Activated CD4-positive, alpha-beta T cell treated with anti-CD3 and anti-CD28 coated beads, Interleukin-2, amount 10 ng/mL, durations not matched to agents 24 days and 14 days (primary cell): ENCODE measurements at places on chromosomes 12 and 14. TPM values are rescaled to one million over a fixed set of nuclear protein-coding genes. Genes with fewer than 3 reads are reported as not detected.

POU6F1 gene
- 5.1 and 9.0 TPM in 2 replicates for total RNA-seq

KERA gene
- not detected in 2 replicates for total RNA-seq

OTX2 gene
- not detected in 2 replicates for total RNA-seq

DNA sequence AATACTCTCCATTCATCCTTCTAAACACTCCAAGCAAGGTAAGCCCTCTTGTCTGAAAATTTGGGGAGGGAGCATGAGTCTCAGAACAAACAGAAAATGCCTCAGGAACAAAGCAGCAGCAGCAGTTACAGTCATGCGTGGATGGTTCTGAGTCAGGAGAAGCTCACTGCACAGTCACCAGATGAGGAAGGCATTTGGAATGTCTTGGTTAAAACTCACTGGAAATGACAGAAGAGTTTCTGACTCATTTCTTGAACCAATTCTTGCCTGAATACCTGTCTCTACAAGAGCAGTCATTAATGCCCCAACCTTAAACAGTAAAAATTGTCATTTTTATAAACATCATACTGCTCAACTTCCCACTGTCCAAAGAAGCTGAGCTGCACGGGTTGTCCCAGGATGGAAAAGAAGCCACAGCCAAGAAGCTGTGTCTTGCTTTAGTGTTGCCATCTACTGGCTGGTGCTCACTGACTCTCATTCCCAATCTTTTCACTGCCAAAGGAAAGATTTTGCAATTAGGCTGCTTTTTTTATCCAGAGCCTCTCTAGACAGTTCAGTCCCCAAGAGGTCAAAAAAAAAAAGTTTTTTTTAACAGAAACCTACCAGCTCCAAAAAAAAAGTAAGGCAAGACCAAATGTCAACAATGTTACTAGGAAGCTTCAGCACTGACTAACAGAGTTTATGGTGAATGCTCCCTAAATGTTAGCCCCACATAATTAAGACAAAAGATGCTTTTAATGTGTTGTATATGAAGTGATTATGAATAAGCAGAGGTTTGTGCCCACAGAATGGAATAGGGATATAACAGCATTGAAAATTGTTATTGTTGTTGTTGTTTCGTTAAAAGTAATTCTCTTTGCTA is 40.4 kb downstream of the KICS2 start:
- no peaks in the 10 kb centered on the region for H3K36me3 ChIP-seq
- DNase-seq, result no peak
- H3K4me1 ChIP-seq, result no peaks in the 10 kb centered on the region
- no peak overlapping the region for H3K4me3 ChIP-seq
- H3K27ac ChIP-seq, result no peak overlapping the region
- H3K27me3 ChIP-seq, result no peaks in the 10 kb centered on the region

DNA sequence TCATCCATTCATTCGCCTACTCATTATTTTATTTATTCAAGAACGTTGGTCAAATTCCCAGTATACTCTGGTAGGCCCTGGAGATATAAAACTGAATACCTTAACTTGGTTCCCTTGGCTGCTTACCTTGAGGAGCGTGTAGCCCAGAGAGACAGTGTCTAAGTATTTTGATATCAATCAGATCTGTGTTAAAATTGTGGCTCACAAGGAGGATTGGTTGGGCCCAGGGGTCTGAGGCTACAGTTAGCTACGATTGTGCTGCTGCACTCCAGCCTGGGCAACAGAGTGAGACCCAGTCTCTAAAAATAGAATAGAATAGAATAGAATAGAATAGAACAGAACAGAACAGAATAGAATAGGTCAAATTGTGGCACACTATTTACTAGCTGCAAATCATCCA is 438.4 kb downstream of the ADAMTS20 start:
- H3K27ac ChIP-seq, result no peak overlapping the region
- H3K4me3 ChIP-seq, result no peak overlapping the region
- no peak for DNase-seq
- no peaks in the 10 kb centered on the region for H3K36me3 ChIP-seq
- no peaks in the 10 kb centered on the region for H3K27me3 ChIP-seq

GRCh38 chr12:1488908-1489381 is 105.4 kb downstream of the FBXL14 start:
- peaks cover 6% of the 10 kb centered on the region for H3K36me3 ChIP-seq
- H3K4me1 ChIP-seq, result peaks cover 10% of the 10 kb centered on the region
- peak; percentile 68 for DNase-seq
- no peaks in the 10 kb centered on the region for H3K27me3 ChIP-seq

DNA sequence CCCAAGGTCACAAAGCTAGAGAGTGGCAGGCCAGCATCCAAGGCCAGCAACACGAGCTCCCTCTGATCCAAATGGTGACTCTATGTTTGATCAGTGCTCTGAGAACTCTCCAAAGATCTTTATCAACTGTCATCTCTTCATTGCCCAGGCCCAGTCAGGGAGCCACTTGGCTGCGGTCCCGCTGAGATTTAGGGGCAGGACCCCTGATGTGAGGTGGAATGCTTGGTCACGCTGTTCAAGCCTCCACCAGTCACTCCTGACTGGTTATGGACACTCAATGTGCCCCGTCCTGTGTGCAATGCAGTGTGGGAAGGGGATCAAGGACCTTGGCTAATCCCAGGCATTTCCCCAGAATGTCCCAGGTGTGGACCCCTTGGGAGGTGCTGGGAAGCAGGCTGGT is 19.8 kb upstream of the TCL1B start:
- no peaks in the 10 kb centered on the region for H3K27me3 ChIP-seq
- H3K4me3 ChIP-seq, result no peak overlapping the region
- H3K27ac ChIP-seq, result no peak overlapping the region
- no peaks in the 10 kb centered on the region for H3K36me3 ChIP-seq

GRCh38 chr14:55819610-55820304 is 239.8 kb downstream of the KTN1 start:
- no peak overlapping the region for H3K4me3 ChIP-seq
- peaks cover 7% of the 10 kb centered on the region for H3K4me1 ChIP-seq
- no peak overlapping the region for H3K27ac ChIP-seq
- H3K27me3 ChIP-seq, result peaks cover 24% of the 10 kb centered on the region

DNA sequence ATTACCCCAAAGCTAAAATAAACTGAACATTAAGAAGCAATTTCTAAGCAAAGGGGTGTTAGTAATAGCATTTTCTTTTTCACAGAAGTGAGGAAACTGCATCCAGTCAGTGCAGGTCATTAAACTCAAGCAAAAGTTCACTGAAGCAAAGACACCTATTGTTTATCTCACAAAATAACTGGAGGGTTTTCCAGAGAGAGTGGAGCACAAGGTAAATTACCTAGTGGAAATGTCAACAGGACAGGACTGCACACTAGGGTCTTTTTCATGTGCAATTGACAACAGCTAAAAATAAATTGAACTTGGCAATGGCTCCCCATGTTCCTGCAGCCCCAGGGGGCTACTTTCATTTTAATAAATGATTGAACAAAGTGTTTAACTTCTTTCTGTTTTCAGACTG is 742.0 kb downstream of the GALC start:
- H3K27me3 ChIP-seq, result no peaks in the 10 kb centered on the region
- no peaks in the 10 kb centered on the region for H3K36me3 ChIP-seq
- no peaks in the 10 kb centered on the region for H3K4me1 ChIP-seq
- no peak for DNase-seq

DNA sequence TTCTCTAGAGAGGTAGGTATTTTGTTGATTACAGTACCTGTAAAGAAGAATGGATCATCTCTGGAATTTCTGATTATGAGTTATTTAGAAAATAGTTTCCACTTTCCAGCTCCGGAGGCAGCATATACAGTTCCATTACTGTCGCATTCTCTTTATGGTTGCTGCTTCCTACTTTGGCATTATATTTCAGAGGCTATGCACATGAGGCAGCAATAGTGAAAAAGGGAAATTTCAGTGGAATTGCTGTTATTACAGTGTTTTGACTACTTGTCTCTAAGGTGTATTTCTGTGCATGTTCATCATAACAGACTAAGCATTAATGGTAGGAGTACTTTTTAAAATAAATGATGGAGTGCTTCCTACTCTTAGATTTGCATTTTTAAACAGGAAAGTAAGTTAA is 10.2 kb downstream of the GNG2 start:
- H3K27me3 ChIP-seq, result no peaks in the 10 kb centered on the region
- H3K4me3 ChIP-seq, result no peak overlapping the region
- DNase-seq, result peak; percentile 39
- peak overlapping the region; percentile 81 for H3K27ac ChIP-seq
- peaks cover 25% of the 10 kb centered on the region for H3K36me3 ChIP-seq

GRCh38 chr12:31923063-31923412 is 36.2 kb upstream of the RESF1 start:
- H3K36me3 ChIP-seq, result peaks cover 26% of the 10 kb centered on the region
- H3K4me3 ChIP-seq, result no peak overlapping the region
- H3K27ac ChIP-seq, result no peak overlapping the region
- no peaks in the 10 kb centered on the region for H3K27me3 ChIP-seq

DNA sequence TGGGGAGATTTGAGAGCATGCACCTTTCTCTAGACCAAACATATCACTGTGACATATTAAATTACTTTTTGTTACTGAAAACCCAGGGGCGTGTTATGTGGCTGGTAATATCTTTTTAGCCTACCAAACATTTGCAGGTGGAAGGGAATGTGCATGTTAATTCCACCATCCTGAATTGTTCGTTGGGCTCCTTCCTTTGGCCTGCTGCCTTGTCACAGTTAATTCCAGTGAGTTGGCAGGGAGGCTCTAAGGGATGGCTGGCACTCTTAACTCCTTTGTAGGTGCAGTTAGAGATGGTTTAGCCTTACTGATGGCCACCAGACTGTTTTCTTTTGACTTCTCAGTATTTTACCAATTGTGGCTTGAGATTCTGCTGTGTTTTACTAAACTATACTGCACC is 64.5 kb downstream of the DIP2B start:
- no peak for DNase-seq
- H3K27ac ChIP-seq, result no peak overlapping the region
- no peaks in the 10 kb centered on the region for H3K27me3 ChIP-seq
- peaks cover 12% of the 10 kb centered on the region for H3K4me1 ChIP-seq

GRCh38 chr12:124032265-124032886 is 59.4 kb downstream of the ZNF664 start:
- H3K36me3 ChIP-seq, result no peaks in the 10 kb centered on the region
- DNase-seq, result peak; percentile 66
- no peak overlapping the region for H3K4me3 ChIP-seq
- H3K27me3 ChIP-seq, result peaks cover 18% of the 10 kb centered on the region

DNA sequence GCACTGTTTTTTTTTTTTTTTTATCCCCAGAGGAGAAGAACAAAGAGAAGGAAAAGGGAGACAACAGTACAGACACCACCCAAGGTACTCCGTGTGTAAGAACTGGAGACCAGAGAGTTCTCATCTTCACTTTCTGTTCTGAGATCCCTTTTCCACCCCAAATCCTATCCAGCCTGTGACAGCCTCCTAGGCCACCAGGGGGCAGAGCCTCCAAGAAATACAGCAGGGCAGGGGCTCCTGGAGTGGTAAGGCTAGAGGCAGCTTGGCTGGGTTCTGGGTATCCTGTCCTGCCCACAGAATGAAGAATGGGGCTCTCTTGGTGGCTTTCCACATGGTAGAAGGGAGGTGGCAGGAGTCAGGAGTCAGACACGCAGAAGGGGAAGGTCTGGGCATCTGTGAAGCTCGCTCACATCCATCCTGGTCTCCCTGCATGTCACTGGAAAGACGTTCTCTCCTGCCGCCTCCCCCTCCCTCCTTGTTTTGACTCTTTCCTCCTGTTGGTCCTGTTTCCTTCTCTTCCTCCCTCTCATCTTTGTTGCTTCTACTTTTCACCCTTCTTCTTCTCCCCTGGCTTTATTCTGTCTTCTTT is 12.0 kb downstream of the CLSTN3 start:
- H3K4me3 ChIP-seq, result no peak overlapping the region
- no peaks in the 10 kb centered on the region for H3K27me3 ChIP-seq
- peak; percentile 86 for DNase-seq
- H3K4me1 ChIP-seq, result peaks cover 7% of the 10 kb centered on the region

- H3K27me3 ChIP-seq, result no peaks in the 10 kb centered on the region
- H3K4me3 ChIP-seq, result peak overlapping the region; percentile 32
- H3K27ac ChIP-seq, result no peak overlapping the region
- peaks cover 34% of the 10 kb centered on the region for H3K36me3 ChIP-seq
- peaks cover 41% of the 10 kb centered on the region for H3K4me1 ChIP-seq
Observed at GRCh38 chr12:56998316-56998715, 8.0 kb downstream of the ZBTB39 start.

GRCh38 chr12:53791735-53792326 is 40.1 kb upstream of the CISTR start:
- no peak overlapping the region for H3K4me3 ChIP-seq
- no peaks in the 10 kb centered on the region for H3K4me1 ChIP-seq
- no peaks in the 10 kb centered on the region for H3K36me3 ChIP-seq
- H3K27ac ChIP-seq, result no peak overlapping the region
- H3K27me3 ChIP-seq, result peaks cover 16% of the 10 kb centered on the region
- DNase-seq, result peak; percentile 62

- H3K4me1 ChIP-seq, result peaks cover 3% of the 10 kb centered on the region
- H3K27me3 ChIP-seq, result peaks cover 39% of the 10 kb centered on the region
- no peaks in the 10 kb centered on the region for H3K36me3 ChIP-seq
- peak overlapping the region; percentile 30 for H3K27ac ChIP-seq
Observed at GRCh38 chr14:21825149-21825743, 151.6 kb upstream of the OR4E1 start.

- no peak overlapping the region for H3K27ac ChIP-seq
- no peaks in the 10 kb centered on the region for H3K4me1 ChIP-seq
- DNase-seq, result no peak
Observed at GRCh38 chr14:78618368-78618767, 448.2 kb downstream of the NRXN3 start.

DNA sequence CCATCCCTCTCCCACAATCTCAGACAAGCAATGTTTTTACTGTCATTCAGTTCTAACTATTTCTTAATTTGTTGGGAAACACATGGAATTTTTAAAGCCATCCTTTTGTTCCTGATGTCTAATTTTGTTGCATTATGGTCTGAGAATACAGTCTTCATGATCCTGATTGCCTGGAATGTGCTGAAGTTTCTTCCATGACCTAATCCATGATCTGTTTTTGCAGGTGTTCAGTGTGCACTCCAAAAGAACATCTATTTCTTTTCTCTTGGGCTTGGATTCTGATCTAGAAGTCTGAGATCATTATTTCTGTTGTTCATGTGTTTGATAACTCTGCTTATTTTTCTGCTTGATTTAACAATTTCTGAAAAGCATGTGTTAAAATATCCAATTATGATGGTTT is 43.2 kb upstream of the PHC1 start:
- no peak for DNase-seq
- no peaks in the 10 kb centered on the region for H3K36me3 ChIP-seq
- H3K4me3 ChIP-seq, result no peak overlapping the region
- H3K27ac ChIP-seq, result no peak overlapping the region

DNA sequence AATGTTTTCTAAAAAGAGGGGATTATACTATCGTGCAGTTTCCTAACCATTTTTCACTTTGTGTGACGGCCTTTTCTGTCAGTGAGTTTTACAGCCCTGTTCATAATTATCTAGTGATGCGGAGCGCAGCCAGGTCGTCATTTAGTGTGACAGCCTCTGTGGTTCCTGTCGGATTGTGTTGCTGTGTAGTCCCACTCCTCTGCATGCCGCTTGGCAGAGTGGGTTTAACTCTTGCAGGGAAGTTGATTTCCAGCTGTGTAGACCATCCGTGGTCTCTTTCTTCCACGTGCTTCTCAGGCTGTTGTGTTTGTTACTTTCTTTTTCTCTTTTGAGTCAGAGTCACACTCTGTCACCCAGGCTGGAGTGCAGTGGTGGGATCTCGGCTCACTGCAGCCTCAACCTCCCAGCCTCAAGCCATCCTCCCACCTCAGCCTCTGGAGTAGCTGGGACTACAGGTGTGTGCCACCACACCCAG is 8.6 kb downstream of the RAN start:
- H3K27ac ChIP-seq, result peak overlapping the region; percentile 57
- peak overlapping the region; percentile 58 for H3K4me3 ChIP-seq

GRCh38 chr14:35420036-35420811 is 15.7 kb upstream of the NFKBIA start:
- H3K27ac ChIP-seq, result no peak overlapping the region
- no peaks in the 10 kb centered on the region for H3K36me3 ChIP-seq
- H3K27me3 ChIP-seq, result peaks cover 4% of the 10 kb centered on the region
- H3K4me3 ChIP-seq, result no peak overlapping the region

- DNase-seq, result no peak
- peaks cover 79% of the 10 kb centered on the region for H3K36me3 ChIP-seq
- no peak overlapping the region for H3K4me3 ChIP-seq
- no peaks in the 10 kb centered on the region for H3K4me1 ChIP-seq
Observed at GRCh38 chr14:71061458-71061857, 154.2 kb downstream of the PCNX1 start.
